Activated CD8-positive, alpha-beta memory T cell treated with anti-CD3 and anti-CD28 coated beads for 1 hour (primary cell): ENCODE measurements at places on chromosomes 3 and 15.

DNA sequence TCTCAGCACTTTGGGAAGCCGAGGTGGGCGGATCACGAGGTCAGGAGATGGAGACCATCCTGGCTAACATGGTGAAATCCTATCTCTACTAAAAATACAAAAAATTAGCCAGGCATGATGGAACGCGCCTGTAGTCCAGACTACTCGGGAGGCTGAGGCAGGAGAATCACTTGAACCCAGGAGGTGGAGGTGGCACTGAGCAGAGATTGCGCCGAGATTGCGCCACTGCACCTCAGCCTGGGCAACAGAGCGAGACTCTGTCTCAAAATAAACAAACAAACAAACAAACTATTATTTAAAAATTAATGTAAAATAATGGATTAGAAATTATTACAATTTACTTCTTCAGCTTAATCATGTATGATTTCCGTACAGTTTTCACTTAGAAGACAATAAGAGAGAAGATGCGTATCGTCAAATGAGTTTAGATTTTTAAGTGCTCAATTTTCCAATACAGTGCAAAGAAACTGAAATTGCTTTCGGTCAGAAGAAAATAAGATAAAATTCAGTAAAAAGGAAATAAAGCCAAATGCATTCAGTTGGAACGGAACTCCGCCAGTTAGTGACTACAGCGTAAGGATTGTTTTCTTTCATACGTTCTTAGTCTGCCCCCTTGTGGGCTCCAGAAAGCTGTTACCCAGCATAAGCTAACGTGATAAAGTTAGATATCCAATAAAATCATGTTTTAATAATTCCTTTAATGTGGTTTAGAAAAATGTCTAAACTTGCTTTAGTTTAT lies 24.8 kb downstream of the AADAC start:
- DNase-seq, result peak; percentile 6

DNA sequence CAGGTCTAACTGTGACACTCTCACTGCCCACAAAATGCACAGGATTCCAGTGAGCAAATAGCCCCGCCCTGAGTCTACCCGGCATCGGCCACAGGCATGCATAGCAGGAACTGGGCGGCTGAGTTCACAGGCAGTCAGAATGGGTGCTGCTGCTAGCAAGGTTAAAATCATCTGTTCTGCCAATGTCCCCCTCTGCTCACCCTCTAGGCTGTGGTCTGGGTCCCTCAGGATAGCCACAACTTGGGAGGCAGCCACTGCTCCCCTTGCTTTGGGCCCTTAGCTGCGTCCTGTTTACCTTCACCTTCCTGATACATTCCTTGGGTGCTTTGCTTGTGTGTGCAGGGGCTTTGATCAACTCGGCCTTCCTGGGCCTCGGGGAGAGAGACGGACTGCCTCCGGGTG lies 232.9 kb upstream of the RGMA start:
- DNase-seq, result no peak

DNA sequence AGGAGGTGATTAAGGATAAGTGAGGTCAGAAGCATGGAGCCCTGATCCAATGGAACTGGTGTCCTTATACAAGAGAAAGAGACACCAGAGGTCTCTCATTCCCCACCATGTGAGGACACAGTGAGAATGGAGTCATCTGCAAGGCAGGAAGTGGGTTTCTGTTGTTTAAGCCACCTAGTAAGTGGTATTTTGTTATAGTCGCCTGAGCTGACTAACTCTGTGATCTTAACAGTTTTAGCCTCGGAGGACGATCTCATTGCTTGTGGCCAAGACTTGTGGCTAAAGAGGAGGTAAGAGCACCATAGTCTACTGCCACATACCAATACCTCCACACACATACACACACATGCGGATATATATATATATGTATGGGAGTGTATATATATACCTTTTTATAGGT lies 73.8 kb downstream of the MCTP2 start:
- no peak for DNase-seq

DNA sequence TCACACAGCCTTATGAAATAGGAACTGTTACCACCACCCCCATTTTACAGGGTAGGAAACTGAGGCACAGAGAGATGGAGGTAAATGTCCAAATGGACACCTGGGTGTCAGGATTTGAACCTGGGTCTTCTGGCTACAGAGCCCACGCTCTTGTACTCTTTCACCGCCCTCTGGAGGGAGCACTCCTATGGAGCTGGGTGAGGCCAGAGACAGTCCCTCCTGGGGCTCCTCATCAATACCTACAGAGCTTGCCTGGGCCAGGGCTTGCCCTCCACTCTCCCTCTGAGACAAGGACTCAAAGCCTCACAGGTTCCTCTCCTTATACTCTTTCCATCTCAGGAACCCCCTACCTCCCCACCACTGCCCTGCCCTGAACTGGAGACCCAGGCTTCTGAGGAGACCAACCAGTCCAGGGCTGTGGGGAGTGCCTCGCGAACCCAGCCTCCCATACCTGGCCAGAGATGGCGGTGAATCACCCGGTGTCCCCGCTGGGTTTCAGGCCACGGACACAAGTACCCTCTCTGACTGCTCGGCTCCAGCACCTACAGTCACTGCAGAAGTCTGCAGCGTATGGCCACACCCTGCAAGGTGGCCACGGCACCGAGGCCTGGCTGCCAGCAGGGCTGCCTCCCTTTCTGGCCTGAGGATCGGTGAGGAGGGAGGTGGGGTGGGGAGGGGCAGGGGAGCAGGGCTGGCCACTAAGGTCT lies 22.1 kb upstream of the ATP2B2 start:
- no peak for DNase-seq

- no peak for DNase-seq
Observed at GRCh38 chr3:119343719-119344118, 49.5 kb downstream of the ARHGAP31 start.

GRCh38 chr15:65824941-65825544 lies 33.0 kb upstream of the DENND4A start:
- DNase-seq, result no peak

DNA sequence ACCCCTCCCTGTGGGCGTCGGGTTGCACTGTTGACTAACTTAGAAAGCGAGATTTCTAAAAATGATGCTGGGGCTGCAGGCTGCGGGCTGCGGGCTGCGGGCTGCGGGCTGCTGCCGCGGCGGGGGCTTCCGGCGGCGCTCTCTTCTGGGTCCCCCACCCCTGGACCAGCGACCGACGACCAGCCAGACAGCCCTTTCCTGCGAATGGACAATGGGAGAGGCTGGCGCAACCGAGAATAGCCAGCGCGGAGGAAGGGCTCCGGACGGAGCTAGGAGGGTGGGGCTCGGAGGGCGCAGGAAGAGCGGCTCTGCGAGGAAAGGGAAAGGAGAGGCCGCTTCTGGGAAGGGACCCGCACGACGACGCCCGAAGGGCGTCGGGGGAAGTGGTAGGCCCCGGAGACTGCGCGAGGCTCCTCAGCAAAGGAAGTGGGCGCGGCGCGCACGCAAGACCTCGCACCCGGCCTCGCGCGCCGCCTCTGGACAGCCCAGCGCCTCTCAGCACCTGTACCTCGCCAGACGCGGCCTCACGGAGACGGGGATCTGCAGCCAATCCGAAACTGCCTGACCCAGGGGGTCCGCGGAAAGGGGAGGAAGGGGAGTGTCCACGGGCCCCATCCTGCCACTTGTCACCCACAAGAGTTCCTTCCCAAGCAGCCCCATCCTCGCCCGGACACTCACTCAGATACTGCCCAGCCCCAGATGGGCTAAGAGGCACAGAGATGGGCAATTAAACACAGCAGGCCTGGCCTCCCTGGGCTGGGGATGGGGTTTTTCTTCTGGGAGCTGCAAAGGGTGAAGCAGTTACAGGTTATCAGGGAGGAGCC lies 70.7 kb downstream of the SLC12A8 start:
- DNase-seq, result no peak

GRCh38 chr15:62060896-62061280 lies 641 bp upstream of the VPS13C start:
- no peak for DNase-seq

DNA sequence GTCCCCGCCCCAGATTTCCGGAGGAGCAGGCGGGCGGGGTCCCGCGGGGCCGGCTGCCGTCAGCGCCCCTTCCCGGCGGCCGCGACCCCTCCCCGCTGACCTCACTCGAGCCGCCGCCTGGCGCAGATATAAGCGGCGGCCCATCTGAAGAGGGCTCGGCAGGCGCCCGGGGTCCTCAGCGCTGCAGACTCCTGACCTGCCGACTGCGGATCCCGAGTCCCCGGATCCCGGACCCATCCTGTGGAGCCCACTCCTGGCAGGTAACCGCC lies at the start of gene TRH:
Gene TRH (plus strand): TSS at position 157 of the 269 bp plus-strand sequence. CDS start 1,097 bp downstream, outside the sequence.
- DNase-seq, result no peak

DNA sequence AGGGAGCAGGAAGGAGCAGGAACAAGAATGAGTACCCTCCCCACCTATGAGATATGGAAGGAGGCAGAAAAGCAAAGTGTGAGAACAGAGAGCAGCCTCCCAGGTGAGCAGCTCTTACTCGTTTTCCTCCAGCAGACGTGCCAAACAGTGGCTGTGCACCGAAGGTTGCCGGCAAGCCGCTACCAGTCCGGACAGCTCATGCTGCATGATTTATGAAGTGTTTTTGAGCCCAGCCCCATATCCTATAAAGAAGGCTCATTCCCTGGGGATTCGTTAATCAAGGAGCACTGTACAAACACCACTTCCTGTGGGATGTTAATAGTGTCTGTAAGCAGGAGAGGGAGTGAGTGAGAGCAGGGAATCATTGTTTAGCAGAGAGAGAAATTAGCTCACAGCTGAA lies 118.3 kb upstream of the FOXB1 start:
- no peak for DNase-seq

DNA sequence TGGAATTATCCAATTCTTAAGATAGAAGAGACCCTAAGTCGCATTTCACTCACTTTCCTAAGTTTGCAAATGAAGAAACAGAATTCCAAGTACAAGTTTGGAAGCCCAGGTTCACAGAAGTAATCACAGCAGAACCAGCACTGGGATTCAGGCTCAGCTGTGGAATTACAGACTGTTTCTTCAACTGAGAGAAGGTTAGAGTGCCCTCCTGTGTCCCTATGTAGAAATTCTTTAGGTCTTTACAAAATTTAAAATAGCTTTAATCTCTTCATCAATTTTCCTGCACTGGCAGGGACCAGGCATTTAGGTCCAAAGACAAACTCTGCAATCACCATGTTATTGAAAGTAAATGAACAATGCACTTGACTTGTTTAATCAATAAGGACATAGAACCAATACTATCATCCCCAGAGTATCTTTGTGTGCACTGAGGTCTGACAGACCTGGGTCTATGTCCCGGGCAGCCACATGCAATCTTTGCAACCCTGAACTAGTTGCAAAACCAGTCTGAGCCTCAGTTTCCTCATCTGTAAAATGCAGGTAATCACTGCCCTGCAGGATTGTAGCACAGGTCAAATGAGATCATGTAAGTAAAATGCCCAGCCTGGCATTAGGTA lies 96.3 kb upstream of the ZBED2 start:
- no peak for DNase-seq

- no peak for DNase-seq
Observed at GRCh38 chr3:119223511-119223910, 17.2 kb downstream of the B4GALT4 start.

DNA sequence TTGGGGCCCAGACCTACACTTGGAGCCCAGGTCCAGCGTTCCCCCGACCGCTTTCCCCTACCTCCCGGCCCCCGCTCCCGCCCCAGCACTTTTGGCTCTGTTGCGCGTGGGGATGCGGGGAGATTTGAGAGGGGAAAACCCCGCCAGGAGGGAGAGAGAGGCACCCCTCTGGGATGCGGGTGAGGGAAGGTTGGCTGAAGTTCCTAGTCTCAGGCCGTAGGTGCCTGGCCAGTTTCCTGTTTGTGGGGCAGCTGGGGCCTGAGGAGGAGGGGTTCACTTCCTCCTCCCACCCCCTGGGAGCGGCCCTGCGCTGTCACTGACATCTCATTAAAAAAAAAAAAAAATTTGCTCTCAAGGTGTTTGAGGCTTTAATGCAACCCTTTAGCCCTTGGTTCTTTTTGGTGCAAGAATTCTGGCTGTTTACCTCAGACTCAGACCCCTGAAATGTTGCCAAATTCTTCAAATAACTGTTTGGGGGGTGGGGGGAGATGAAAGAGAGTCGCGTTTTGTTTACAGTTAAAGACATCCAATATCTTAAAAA lies 2.6 kb downstream of the FAM43A start:
- peak; percentile 15 for DNase-seq

DNA sequence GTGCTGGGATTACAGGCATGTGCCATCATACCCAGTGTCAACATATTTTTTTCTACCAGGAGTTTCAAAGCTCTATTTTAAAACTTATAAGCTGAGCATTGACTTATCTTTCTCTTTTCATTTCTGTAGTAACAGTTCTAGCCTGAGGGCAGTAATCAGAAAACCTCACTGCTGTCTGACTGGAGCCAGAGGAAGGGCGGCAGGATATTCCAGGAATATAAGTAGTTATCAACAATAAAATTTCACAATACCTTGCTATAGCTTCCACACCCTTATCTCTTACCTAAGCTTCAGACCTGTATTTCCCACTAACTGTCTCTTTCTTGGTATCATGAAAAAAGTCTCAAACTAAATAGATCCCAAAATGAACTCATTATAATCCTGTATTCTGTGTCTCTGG lies 5.1 kb upstream of the NEDD4 start:
- no peak for DNase-seq

DNA sequence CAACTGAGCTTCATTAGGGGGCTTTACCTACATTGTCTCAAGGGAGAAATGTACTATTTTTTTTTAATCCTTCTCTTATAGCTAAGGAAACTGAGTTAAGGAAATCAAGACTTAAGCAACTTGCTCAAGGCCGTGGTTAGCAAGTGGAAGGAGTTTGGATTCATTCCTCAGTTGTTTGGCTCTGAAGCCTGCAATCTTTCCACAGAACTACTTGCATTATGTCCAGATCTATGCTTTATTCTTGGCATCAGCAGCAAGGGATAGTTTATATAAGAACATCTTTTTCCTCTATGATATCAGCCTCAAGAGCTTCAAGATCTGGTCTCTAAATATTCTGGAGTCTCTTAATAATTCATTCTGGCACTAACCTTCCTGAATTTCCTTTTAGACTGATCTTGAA lies 182.4 kb downstream of the SV2B start:
- no peak for DNase-seq

DNA sequence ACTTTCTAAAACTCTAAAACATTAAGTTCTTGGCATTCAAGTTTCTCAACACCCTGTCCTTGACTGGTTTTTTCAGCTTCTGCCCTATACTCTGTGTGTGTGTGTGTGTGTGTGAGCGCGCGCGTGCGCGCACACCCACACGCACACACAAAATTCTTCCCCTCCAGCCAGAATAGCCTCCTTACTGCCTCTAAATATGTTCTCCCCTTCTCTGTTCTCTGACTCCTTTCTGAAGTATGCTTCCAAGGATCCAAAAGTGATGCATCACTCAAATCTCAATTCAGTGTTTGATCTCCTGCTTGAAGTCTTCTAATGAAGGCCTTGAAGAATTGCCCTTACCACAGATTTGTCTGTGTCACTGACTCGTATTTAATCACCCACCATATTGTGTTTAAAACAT lies 129.8 kb downstream of the SLC25A26 start:
- DNase-seq, result no peak

DNA sequence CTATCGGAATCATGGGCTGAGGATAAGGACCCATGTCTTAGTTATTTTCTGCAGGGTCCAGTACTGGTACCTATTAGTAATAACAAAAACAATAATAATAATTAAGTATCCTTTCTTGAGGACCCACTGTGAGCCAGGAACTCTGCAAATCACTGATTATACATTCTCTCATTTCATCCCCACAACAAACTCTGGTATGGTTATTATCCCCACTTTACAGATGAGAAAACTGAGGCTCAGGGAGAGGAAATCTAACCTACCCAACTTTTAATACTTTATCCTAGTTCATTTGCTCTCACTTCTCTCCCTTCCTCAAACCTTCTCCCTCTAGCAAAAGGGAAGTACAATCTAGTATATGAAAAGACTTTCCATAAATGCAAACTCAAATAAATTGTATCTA lies 528.4 kb upstream of the PROK2 start:
- DNase-seq, result no peak
